ENCODE measurements at places on chromosomes 1 and 21. TPM values are rescaled to one million over a fixed set of nuclear protein-coding genes. Genes with fewer than 3 reads are reported as not detected.

The OVAAL gene
- 0.68 TPM for total RNA-seq

The LAX1 gene
- total RNA-seq = not detected

DNA sequence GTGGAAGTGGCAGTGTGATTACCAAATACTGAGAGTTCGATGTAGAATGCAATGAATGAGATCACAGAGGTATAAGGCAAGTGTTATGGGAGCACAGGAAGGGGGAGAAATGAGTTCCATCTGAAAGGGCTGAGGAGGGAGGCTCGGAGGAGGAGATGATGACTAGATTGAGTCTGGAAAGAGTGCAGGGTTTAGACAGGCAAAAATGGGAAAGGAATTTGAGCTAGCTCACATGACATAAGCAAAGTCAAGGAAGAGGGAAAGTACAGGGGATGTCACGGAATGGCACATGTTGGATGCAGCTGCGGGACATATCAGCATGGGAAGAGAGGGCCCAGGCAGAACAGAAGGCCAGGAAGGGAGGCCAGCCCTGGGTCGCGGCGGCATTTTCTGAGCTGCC lies 132.7 kb downstream of the RUNX1 start:
- peak; percentile 59 for DNase-seq

DNA sequence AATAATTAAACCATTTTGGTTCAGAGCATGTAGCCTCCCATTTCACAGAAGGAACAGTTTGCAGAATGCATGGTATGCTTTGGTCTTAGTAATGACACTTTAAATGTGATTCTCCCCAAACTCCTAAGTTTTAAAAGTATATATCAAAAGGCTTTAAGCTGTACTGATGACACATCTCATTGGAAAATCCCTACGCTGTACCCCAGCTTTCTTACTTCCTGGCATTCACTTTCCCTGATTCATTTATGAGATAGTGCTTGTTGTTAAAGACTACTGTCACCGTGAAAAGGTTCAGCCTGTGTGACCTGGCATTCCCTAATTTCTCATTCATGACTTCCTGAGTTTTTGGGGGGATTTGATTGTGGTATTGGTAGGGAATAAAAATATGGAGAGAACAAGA lies 53.4 kb downstream of the MPZL1 start:
- DNase-seq = peak; percentile 54

- DNase-seq = no peak
Observed at GRCh38 chr1:37846647-37847339, 12.6 kb downstream of the MTF1 start.

DNA sequence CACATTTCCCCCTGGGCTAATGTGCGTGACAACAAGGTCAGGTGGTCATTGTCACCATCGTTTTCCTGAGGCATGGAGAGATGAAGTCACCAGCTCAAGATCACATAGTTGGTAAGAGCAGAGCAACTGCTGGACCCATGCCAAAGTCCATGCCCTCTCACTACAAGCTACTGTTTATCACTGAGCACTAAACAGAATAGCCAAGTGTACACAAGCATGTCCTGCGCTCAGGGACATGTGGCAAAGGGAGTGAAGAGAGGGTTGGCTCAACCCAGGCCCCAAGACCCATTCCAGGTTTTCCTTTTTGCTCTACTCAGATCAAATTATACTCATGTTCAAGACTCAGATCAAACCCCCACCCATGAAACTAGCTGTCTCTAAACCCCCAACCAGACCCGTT lies 20.8 kb downstream of the LRRC52 start:
- DNase-seq = no peak

Data from RPMI7951 (cell line).